ENCODE measurements at places on chromosomes 11 and 22.

DNA sequence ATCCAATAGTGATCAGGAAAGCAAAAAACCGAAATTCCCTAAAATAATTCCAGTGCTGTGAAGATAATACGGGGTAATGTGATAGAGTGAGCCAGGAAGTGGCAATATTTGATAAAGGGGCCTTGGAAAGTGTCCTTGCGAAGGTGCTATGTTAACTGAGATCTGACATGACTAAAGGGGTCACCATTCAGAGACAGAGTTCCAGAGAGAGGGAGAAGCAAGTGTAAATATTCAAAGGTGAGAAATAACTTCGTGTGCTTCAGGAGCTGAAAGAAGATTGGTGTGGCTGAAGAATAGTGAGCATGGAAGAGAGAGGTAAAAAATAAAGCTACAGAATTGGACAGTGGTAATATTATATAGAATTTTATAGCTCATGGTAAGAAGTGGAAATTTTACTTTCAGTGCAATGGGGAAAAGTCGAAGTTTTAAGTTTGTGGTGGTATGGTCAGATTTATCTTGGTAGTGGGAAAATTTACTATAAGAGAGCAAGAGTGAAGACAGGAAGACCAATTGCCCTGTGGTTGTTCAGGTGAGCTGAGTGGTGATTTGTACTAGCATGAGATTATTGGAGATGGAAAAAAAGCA, 164.5 kb downstream of the JRKL start:
- no peak for DNase-seq

GRCh38 chr11:101840704-101841103, 74.1 kb upstream of the CEP126 start:
- DNase-seq: no peak

- no peak for DNase-seq
These were observed 209.6 kb upstream of the LARGE1 start for GRCh38 chr22:34129691-34130486.

GRCh38 chr11:27200779-27201453, 160.3 kb downstream of the BBOX1 start:
- DNase-seq: no peak
